ENCODE measurements at places on chromosomes 1 and 21. TPM values are rescaled to one million over a fixed set of nuclear protein-coding genes. Genes with fewer than 3 reads are reported as not detected.

Gene CEP170
- 33.2 TPM for total RNA-seq

- no peaks in the 10 kb centered on the region for H3K27me3 ChIP-seq
- no peak for DNase-seq
- H3K4me1 ChIP-seq = no peaks in the 10 kb centered on the region
- H3K27ac ChIP-seq = no peak overlapping the region
- H3K4me3 ChIP-seq = no peak overlapping the region
- no peaks in the 10 kb centered on the region for H3K36me3 ChIP-seq
These were observed 428.4 kb upstream of the B3GALT2 start for GRCh38 chr1:193614817-193615216.

- no peaks in the 10 kb centered on the region for H3K36me3 ChIP-seq
- H3K27me3 ChIP-seq = no peaks in the 10 kb centered on the region
- no peaks in the 10 kb centered on the region for H3K4me1 ChIP-seq
- DNase-seq = no peak
- H3K27ac ChIP-seq = no peak overlapping the region
These were observed 61.3 kb downstream of the H3-3A start for GRCh38 chr1:226123591-226124471.

- H3K36me3 ChIP-seq = no peaks in the 10 kb centered on the region
- peaks cover 6% of the 10 kb centered on the region for H3K27me3 ChIP-seq
- no peak for DNase-seq
- no peaks in the 10 kb centered on the region for H3K4me1 ChIP-seq
These were observed 41.3 kb upstream of the BMP8B start for GRCh38 chr1:39829791-39830533.

DNA sequence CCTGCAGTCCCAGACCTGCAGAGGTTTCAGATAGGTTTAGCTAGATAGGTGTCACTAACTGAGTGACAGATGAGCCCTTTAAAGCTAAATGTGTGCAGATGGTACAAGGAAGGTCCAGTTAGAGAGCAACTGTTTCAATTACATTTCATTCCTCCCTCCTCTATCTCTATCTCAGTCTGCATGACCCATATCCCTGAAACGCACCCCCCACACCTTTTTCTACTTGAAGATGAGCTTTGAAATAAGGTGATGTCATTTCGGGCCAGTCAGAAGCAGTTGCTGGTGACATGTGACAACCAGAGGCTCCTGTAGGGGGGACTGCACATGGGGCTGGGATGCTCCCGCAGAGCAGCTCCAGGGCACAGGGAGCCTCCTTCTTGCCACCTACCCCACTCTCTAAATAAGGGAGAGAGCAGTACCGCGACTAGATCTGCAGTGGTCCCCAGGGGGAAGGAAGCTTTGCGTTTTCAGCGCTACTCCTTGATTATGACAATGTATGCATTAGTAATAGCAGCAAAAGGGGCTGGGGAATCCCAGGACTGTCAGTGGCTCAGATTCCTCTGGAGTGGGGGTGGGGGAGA is 4.3 kb downstream of the ATP8B2 start:
- peaks cover 24% of the 10 kb centered on the region for H3K27me3 ChIP-seq
- no peak overlapping the region for H3K4me3 ChIP-seq
- peaks cover 27% of the 10 kb centered on the region for H3K4me1 ChIP-seq
- H3K36me3 ChIP-seq = no peaks in the 10 kb centered on the region
- DNase-seq = no peak
- no peak overlapping the region for H3K27ac ChIP-seq

DNA sequence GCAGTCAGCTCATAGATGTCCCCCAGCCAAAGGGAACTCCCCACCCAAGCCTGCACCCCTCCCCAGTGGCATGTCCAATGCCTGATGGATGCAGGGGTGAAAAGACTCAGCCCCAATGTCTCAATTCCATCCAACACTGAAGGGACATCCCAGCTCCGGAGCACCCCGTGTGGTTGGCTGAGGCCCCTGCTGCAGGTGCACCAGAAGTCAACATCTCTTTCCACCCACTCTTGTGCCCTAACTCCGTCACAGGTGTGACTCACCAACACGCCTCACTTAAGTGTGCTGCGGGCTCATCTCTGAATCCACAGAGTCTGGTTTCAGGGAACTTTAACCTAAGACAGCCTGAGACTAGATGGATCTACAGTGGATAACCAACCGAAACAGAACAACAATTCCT is 40.9 kb upstream of the ZBTB18 start:
- peaks cover 22% of the 10 kb centered on the region for H3K27me3 ChIP-seq
- H3K4me1 ChIP-seq = peaks cover 4% of the 10 kb centered on the region
- no peak overlapping the region for H3K27ac ChIP-seq
- no peak overlapping the region for H3K4me3 ChIP-seq
- H3K36me3 ChIP-seq = no peaks in the 10 kb centered on the region

DNA sequence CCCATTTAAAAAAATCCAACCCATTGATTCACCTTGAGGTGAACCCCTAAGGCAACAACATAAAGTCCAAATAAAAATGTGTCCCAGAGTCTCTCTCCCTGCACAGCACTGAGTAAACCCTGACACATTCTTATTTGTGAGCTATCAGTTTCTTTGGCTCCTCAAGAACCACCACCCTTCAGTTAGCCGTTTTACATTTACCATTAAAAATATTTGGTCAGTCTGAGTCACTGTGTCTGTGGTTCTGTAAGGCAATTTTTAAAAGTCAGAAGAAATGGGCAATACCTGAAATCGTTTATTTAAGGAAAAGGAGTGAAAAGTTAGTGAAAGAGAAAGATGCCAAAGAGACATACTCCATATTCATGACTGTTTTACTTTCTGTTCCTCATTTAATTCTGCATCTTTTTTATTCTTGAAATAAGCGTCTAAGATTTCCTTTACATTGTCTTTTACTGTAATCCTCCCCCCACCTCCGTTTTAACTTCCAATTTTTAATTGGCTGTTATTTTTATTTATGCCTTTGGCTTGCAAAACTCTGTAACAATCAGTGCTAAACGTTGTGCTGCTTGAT is 91.7 kb upstream of the IVNS1ABP start:
- H3K4me1 ChIP-seq = no peaks in the 10 kb centered on the region
- no peak for DNase-seq
- H3K4me3 ChIP-seq = no peak overlapping the region
- no peaks in the 10 kb centered on the region for H3K36me3 ChIP-seq

Gene CD2
- total RNA-seq = not detected

Gene ZRANB2
- total RNA-seq = 66.5 TPM

DNA sequence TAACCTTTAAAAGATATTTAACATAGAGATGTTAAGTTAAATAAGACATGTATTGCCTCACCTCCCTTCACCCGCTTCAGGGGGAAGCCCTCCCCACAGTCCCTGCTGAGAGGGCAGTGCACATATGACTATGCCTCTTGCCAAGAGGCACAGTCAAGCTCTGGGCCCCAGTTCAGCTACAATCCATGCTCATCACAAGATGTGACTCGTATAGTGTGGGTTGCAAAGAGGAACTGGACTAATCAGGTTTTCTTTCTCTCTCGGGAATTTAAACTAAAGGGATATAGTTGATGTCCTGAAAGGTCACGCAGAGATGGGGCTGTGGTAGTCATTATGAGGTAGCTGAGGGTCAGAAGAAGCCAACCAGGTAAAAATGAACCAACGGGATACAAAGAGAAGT is 35.6 kb downstream of the LYST start:
- H3K36me3 ChIP-seq = peaks cover 25% of the 10 kb centered on the region
- DNase-seq = no peak
- H3K27me3 ChIP-seq = no peaks in the 10 kb centered on the region
- no peaks in the 10 kb centered on the region for H3K4me1 ChIP-seq

Gene C1orf226
- 0.95 TPM for total RNA-seq

All from gastrocnemius medialis (tissue), 4 donors.